ENCODE measurements at places on chromosomes 2 and 18.

- no peak for DNase-seq
These were observed 192.6 kb upstream of the ZEB2 start for GRCh38 chr2:144712550-144712940.

DNA sequence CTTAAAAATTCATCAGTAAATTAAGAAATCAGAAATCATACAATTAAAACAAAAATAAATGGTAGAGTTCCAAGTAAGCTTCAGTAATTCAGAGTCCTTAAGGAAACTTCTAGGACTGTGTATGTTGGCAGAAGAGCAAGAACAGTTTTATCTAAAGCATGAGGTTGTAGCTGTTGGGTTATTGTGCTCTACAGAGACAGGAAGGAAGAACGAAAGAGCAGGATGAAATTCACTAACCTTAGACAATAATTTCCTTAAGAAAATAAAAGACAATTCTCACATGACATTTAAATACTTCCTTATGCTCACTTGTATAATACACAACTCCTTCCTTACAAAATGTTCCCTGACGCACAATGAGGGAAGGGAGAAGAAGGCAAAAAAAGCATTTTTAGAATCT is 133.4 kb downstream of the STK39 start:
- DNase-seq, result no peak

- no peak for DNase-seq
These were observed 13.1 kb upstream of the MLPH start for GRCh38 chr2:237473878-237474441.

- DNase-seq, result no peak
These were observed 64.5 kb upstream of the AMMECR1L start for GRCh38 chr2:127950264-127950663.

GRCh38 chr2:46351098-46351749 is 54.0 kb downstream of the EPAS1 start:
- DNase-seq, result no peak

- DNase-seq, result no peak
These were observed 82.8 kb downstream of the LOXHD1 start for GRCh38 chr18:46574000-46574742.
